CD4-positive, alpha-beta T cell treated with Interleukin-21 for 1 hour (primary cell): ENCODE measurements at places on chromosomes 11 and 22.

GRCh38 chr11:68146704-68147474 is 25.7 kb upstream of the CHKA start:
- no peak for DNase-seq

DNA sequence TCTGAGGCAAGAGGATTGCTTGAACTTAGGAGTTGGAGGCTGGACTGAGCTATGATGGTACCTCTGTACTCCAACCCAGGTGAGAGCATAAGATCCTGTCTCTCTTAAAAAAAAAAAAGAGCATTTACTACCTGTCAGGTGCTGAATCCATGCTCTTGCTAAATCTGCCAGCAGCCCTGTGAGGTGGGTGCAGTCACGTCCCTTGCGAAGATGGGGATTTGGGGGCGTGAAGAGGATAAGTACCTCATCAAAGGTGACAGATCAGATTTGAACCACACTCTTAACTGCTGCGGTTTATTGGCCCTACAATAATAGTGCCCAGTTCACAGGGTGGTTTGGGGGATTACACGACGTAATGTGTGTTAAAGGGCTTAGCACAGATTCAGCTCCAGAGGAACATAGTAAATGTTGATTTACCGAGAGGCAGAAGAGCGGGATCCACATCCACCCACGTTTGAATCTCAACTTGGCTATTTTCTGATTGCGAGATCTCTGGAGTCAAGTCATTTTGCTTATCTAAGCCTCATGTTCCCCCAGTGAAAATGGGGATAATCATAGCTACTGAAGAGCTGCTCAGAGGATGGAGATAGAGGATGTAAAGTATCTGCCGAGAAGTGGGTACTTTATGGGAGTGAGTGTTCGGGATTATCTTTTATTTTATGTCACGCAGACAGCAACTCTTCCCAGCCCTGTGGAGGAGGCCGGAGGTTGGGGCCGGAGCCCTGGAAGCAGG is 28.1 kb upstream of the LRRC10B start:
- no peak for DNase-seq

DNA sequence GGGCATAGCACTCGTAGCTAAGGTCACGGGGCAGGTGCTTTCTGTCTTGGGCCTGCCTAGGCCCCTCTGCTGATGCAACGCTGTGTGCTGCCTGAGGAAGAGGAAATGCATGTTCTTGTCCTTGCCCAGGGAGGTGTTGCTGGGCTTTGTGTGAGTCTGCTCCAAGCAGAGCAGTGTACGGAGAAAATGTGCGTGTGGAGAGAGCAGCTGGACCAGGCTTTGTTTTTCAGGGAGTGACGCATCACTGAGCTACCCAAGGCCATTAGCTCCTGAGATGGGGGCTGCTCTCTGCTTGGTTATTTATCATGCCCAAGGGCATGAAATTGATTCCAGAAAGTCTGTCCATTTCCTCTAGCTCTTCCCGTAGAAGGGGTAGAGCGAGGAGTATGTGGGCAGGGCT is 82.9 kb upstream of the THY1 start:
- no peak for DNase-seq

DNA sequence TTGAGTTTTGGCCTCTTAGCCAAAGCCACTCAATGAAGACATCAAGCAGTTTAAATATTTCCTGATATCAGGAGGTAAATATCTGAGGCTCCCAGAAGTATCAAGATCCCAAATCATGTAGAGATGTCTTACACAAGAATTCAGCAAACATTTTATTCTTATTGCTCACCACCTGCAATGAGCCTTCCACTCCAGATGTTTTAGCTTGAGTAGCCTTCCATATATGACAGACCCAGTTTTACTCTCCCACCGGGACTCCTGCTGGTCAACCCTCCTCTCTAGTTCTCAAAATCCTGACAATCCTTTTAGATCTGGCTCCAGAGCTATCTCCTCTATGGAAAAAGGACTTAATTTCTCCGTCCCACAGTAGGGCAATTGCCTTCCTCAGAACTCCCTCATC is 404.4 kb downstream of the KCNA4 start:
- DNase-seq, result no peak

DNA sequence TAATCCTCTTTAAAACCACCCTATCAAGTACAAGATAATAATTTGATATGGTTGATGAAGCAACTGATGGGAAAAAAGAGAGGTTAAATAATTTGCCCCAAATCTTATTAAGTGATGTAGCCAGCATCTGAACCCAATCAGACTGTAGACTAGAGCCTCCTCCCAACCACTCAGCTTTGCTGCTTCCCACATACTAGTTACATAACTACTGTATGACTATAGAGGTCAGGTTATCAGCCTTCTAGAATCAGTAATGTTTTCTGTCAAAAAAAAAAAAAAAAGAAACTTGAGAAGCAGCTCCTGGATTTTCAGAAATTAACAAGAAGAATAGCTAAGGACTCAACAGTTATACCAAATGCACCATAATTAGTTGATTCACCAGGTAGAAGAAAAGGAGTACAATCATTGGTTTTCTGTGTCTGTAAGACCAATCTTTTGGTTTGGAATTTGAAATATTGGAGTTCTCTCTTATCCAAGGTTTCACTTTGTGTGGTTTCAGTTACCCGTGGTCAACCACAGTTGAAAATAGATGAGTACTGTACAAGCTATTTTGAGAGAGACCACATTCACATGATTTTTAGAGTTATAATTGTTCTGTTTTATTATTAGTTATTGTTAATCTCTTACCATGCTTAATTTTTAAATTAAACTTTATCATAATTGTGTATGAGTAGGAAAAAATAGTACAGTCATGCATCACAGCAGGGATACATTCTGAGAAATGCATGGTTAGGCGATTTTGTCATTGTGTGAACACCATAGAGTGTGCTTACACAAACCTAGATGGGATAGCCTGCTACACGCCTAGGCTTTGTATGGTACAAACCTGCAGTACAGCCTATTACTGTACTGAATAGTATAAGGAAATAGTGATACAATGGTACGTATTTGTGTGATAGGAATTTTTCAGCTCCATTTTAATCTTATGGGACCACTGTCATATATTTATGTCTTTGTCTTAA is 72.2 kb downstream of the PDHX start:
- DNase-seq, result no peak

DNA sequence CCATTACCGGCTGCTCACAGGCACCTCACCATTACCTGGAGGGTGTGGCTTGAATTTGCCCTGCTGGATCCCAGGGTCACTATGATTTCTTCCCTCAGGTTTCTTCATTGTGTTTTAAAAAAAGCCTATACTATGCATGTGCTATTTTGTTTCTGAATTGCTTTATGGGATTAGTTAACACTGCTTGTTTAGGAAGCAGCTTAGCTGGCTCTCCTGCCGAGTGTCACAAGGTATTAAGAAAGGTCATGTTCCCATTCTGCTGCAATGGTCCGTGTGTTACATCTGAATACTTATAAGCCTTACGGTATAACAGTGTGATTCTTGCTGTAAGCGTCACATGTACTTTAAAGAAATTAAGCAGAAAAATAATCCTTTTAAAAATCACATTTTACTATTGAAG is 380.6 kb upstream of the B3GAT1 start:
- no peak for DNase-seq

- DNase-seq, result no peak
Observed at GRCh38 chr11:67612751-67613150, 6.0 kb downstream of the NDUFV1 start.

DNA sequence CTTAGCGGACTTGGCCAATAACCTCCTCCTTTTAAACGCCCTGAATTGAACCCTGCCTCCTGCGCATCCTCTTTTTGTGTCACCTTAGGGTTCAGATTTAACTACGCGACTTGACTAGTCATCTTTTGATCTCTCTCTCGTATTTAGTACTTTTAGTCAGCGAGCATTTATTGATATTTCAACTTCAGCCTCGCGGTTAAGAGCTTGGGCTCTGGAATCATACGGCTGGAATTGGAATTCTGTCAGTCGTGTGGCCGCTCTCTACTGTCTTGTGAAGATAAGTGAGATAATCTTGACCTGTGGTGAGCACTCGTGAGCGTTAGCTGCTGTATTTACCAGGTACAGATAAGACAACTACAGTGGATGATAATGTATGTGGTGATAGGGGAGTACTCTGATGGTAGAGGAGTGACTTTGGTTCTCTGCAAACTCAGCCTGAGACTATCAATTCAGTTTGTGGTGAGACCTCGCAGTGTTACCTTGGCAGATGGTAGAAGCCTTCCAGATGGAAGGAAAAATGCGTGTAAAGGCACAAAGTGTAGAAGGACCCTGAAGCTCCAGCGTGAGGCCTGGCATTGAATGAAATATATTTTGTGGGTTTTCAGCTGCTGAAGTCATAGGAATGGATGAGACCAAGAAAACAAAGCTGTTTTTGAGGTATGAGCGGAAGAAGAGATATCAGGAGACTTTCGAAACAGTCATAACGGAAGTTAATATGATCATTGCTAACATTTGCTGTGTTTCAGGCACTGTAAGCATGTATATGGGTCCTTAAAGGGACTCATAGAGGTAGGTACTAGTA is 682 bp downstream of the ATM start:
- DNase-seq, result peak; percentile 64

DNA sequence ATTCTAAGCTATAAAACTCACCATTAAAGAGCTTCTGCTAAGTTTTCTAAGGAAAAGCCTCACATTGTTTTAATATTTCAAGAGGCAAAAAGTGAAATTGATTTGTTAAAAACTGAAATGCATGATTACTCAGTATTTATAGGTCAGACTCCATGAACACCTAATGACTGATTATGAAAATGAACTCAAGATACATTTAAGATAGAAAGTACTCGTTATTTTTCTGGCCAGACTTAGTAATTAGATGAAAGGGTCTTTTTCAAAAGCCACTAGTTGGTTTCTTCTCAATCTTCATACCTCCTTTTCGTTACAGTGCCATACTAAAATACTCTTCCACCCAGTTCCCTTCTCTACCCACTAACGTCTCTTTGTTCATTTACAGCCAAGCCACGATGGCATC is 56.3 kb downstream of the VSIG10L2 start:
- no peak for DNase-seq

DNA sequence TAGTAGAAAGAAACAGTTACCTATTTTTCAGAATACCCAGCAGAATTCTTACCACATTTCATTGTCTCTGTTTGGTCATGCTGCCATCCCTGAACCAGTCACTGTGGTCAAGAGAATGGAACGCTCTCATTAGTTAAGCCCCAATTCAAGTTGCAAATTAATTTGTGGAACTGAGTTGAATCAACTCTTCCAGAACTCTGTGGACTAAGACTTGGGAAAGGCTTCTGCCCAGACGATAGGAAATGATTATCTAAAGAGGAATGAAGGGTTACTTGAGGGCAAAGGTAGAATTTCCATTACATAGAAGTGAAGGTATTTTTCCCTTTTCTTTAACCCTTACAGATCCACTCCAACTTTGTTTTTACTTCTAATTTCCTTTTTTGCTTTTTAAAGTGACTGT is 286.4 kb downstream of the DYNC2H1 start:
- DNase-seq, result no peak

DNA sequence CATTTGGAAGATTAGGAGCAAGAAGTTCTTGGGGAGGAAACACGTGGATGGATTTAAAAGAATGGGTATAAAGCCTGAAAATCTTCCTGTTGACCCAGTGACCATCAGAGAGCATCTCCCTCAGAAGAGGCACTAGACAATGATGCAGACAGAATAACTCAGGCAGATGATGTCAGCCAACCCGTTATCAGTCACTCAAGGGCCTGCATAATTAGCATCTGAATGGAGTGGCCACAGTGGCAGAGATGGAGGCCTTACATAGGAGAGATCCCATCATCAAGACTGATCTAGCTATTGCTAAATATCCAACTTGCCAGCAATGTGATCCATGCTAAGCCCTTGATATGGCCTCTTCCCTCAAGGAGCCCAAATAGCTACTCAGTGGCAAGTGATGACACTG is 70.7 kb upstream of the CD82 start:
- DNase-seq, result no peak

DNA sequence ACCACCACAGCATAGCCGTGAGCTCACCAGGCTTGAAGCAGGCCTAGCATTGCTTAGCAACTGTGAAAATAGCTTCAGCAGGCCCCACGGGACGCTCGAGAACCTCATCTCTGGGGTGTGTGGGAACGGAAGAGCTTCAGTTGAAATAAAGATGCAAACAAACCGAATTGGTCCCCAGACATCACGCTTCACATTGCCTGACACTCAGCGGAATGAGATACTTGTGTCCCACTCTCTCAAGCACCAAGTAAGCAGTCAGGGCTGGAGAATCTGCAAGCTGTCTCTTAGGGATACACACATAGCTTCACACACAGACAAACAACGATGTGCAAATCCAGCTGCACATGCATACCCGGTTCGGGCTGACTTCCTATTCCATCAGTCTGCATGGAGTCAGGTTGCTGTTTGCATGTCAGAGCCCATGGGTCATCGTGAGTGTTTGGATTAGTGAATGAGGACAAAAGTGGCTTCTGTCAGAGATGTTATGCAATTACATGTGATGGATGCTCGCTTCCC is 205.7 kb downstream of the SNX19 start:
- no peak for DNase-seq
